ENCODE measurements at places on chromosomes 2 and 18.

DNA sequence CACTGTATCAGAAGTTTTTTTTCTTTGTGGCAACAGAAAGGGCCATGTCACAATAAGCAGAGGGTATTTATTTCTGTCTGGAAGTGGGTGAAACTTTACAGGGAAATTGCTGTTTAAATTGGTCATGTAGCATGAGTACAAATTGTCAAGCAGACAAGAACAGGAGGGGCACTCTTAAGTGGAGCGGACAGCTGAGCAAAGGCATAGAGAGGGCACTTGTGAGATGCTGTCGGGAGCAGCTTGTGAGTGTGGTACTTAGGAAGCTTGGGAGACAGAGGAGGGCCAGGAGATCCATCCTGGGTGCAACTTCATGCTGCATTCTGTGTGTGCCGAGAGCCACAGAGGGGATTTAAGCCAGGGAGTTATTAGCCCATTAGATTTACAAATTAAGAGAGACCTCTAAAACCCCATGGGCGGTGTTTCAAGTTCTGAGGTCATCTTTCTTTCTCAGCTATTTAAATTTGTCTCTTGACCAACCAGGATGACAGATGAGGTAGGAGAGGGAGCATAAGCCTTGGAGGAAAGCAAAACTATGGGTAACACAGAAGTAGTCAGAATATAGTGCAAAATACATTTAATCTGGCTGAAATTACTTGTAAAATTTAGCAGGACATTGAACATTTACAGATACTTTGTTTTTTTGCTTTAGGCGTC lies 30.4 kb downstream of the INPP4A start:
- no peak for DNase-seq

- DNase-seq: no peak
These were observed 31.5 kb downstream of the EHBP1 start for GRCh38 chr2:62736899-62737559.

DNA sequence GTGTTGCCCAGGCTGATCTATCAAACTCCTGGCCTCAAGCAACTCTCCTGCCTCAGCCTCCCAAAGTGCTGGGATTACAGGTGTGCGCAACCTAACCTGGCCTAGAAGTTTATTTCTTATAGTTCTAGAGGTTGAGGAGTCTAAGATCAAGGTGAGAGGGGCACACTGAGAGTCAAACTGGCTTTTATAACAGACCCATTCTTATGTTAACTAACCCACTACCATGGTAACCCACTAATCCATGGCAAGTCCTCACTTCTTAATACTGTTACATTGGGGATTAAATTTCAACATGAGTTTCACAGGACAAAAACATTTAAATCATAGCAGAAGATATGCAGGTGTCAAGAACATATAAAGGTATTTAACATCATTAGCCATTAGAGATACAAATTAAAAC lies 50.6 kb downstream of the MDH1 start:
- no peak for DNase-seq

- no peak for DNase-seq
These were observed 8.4 kb downstream of the SP5 start for GRCh38 chr2:170723446-170723958.

DNA sequence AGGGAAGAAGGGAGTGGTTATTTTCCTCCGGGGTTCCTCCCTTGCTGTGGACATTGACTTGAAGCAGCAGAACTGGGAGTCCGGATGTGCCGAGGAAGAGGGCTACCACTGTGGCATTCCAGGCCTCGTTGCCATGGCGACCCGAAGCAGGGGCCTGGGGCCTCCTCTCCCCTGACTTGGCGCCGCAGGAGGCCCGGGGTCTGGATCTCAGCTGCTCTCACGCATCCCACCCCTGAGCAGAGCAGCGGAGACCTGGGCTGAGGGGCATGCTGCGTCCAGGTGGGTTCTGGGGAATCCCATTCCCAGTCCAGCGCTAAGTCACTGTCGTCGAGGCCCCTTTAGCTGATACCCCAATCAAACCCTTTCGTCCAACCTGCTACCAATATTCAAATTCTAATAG lies 100.2 kb downstream of the BCL11A start:
- DNase-seq: no peak

- DNase-seq: no peak
These were observed 20.4 kb upstream of the IL1R1 start for GRCh38 chr2:102122115-102122514.

DNA sequence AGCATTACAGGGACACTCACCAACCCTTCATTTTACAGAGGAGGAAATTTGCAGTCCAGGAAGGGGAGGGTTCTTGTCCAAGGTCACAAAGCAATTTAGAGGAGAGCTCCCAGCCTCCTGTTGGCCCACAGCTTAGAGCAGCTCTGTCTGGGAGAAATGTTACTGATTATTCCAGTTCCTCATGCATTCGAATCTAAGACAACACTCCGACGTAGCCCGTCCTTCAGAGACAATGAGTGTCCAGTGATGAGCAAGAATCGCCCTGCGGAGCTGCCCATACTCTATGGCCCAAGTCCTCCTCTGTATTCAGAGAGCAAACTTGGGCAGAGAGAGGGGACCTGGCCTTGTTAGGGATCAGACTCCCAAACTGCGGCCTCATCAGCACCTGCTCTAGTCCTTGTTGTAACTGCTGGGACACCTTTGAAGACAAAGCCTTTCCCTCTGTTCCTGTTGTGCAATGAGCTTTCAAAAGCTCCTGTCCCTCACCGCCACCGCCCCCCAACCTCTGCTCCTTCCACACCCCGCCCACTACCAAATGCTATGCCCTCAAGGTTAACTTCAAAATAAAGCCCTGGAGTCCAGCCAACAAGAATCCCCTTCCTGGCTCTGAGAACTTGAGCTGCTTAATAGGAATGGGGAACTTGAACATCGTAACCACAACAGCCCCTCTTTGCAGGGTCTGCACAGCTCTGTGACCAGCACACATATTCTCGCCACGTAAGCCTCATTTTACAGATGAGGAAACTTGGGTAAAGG lies 234.8 kb upstream of the SMAD2 start:
- DNase-seq: peak; percentile 86

GRCh38 chr2:8543060-8543382 lies 138.8 kb upstream of the ID2 start:
- no peak for DNase-seq

DNA sequence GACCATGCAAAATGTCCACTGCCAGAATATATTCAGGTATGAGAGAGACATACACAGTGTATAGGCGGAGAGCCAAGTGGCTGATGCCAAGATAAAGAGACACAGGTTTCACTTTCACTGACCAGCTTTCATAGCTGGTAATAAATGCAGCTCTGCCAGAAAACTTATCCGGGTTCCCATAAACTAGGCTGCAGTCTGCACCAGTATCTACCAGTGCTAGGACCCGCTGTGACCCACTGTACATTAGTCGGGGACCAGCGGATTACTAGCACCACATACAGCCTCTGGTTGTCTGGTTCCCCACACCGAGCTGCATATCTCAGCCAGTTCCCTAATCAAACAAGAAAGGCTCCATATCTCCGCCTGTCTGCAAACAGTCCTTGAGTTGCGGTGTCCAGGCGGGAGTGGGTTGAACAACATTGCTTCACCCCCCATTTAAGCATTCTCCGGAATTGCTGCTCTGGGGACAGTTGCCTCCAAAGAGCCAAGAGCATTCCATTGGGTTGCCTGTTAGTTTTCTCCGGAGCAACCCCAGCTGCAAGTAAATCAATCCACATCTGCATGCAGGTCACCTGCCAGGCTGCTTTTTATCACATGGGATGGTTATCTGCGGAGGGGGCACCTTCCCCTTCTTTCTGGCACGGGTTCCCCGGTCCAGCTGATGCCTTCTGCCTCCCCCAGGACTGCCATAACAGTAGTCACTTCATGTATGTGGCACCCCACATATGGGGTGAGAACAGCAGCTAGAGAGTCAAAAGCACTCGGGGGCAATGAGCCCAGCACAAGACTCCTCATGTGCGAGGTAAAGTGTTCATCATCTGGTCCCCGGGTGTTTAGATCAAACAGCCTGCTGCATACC lies 18.0 kb upstream of the KLHL23 start:
- DNase-seq: no peak

DNA sequence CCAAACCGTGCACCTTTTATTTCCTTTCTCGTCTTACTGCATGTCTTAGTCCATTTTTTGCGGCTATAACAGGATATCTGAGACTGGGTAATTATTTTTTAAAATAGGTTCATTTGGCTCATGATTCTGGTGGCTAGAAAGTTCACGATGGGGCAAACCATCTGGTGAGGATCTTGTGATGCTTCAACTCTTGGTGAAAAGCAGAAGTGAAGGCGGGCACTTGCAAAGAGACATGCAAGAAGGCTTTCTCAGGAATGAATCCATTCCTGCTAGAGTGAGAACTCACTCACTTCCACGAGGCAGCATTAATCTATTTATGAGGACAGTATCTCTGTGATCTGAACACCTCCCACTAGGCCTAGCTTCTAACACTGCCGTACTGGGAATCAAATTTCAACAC lies 327.1 kb upstream of the RBMS1 start:
- DNase-seq: peak; percentile 89

DNA sequence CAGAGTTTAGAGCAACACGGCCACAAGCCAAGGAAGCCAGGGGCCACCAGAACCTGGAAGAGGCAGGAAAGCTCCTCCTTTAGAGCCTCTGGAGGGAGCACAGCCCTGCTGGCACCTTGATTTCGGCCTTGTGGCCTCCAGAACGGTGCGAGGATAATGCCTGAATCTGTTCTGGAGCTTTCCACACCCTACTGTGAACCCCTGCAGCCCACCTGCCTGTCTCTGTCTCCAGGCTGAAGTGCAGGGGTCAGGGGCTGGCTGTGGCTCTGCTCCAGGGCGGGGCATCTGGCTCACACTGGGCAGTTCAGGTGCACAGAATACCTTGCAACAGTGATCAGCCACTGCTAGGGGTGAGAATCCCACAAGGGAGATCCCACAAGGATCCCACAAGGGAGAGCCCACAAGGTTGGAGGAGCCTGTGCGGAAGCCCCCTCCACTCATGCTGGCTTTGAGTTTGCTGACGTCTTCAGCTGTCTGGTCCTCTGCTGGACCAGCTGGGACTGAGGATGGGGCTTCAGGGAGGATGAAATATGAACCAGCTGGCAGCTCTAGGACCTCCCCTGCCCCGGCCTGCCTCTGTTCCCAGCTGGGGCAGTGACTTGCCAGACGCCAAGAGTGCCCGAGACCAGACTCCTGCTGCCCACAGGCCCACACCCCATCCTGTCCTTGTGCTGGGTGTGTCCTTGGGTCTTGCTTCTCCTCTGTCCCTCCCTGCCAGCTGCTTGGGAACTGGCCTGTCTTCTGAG lies 56.4 kb upstream of the OTOS start:
- no peak for DNase-seq

DNA sequence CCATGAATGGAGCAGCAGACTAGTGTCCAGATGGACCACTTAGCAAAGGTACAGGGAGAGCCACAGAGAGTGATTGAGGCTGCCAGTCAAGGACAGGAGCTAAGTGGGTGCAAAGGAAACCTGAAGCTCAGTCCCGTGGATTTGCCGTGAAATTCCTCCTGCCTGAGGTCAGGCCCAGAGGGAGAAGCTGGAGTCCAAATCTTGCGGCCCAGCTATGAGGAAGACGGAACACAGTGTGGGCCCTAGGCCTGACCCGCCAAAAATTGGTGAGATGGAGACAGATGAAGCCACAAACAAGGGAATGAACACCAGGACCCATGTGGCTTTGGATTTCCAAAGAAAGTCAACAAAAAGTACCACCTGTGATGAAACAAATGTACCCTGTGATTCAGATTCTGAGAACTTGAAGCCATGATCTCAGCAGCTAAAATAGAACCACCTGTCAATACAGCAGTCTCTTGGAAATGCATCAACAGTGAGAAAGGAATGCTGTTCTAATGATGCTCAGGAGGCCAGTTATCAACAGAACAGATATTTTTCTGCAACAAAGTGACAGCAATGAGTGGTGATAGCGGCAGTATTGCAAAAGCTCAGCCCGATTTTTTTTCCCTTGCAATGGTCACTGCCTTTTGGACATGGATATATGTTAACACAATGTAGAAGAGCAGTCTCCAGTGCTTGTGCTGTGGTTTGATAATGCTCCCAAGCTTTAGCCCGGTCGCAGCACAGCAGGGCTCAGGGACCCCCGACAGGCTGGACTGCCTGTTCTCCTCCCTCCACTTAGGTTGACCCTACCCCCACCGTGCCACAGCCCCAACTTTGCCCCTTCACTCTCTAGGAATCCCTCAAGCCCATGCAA lies 10.7 kb downstream of the COL6A3 start:
- no peak for DNase-seq

- peak; percentile 73 for DNase-seq
These were observed 274.7 kb upstream of the HNMT start for GRCh38 chr2:137689549-137689948.

DNA sequence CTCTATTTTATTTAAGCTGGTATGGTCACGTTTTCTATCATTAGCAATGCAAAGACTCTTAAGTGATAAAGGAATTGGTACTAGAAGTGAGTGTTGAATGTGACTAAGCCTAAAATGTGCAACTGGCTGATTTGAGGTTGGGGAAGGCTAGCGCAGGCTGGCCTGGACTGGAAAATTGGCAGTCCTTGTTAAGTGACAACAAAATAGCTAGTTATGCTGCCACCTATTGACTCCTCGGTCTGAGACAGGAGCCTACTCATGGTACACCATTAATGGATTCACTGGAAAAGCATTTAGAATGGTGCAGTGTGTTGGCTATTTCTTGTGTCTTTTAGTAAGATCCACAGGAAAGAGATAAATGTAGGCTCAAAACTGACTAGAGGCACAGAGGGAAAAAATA lies 5.7 kb upstream of the WIPF1 start:
- peak; percentile 66 for DNase-seq

- DNase-seq: no peak
These were observed 47.9 kb downstream of the FER1L5 start for GRCh38 chr2:96690306-96691021.

GRCh38 chr2:74646834-74647482 lies 1.2 kb downstream of the M1AP start:
- no peak for DNase-seq

DNA sequence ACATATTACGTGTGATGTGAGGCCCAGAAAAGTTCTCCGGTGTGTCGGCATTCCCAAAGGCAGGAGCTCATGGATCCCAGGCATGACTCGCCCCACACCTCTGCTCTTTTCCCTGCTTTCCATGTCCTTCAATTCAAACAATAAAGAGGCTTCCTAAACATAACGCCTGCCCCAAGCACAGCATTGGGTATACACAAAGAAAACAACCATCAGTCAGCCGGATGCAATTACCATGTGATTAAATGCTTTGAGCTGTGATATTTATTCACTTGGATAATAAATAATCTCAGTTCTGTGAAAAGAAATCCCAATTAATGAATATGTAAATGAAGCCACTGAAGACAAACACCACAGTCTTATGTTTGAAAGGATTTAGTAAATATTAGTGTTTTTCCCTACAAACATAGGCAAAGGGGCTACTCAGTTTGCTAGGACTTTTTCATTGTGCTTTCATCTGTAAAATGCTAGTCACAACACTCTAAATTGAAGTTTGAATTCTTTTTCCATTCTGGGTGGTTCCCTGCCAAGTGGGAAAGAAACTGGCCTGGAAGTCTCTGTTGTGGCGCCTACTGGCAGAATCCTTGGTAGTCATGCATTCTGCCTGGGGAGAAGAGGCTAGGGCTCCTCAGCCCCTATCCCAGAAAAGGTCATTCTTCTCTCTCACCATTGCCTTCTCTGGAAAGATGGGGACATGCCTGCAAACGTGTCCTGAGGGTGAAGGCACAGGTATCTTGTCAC lies 144.7 kb downstream of the COL6A3 start:
- no peak for DNase-seq

GRCh38 chr2:66439812-66440542 lies 5.1 kb downstream of the MEIS1 start:
- DNase-seq: no peak

GRCh38 chr18:59549503-59550173 lies 147.6 kb downstream of the CCBE1 start:
- DNase-seq: no peak

Data from MV-4-11 (cell line).